AG20443 (cell line): ENCODE measurements at places on chromosomes 2 and 18.

GRCh38 chr18:56108478-56109367, 520.7 kb upstream of the TCF4 start:
- DNase-seq: no peak

- no peak for DNase-seq
Measured at GRCh38 chr2:125398738-125399524, 1257.0 kb upstream of the GYPC start.

- no peak for DNase-seq
Measured at GRCh38 chr2:48312126-48312525, 217.8 kb upstream of the STON1 start.

GRCh38 chr2:37766106-37766505, 94.7 kb upstream of the CDC42EP3 start:
- no peak for DNase-seq

- DNase-seq: no peak
Measured at GRCh38 chr2:128550389-128550788, 231.7 kb upstream of the HS6ST1 start.

DNA sequence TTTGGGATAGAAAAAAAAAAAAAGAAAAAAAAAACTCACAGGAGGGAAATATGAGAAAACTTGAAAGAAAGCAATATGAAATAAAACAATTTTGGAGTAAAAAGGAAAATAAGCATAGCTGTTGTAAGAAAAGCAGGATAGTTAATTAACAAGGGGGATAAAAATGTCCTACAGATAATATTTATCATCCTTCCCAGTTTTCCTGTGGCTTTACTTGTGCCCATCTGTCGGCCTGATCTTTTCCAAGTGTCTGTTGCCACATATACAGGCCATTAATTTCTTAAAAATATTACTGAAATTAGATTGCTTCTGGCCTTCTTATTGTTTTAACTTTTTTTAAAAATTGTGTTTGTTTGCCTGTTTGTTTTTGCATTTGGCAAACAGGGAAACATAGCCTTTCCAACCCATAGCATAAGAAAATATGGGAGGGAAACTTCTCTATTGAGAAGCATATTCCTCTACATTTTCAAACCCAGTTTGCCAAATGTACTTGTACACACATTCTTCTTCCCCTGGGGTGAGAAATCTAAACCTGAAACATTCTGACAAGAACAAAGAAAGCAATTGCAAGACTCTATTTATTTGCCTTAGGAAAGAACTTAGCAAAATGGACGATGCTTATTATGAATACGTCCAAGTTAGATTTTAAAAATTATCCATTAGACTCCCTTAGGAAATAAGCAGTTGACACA, 272.3 kb downstream of the CDH20 start:
- DNase-seq: no peak

DNA sequence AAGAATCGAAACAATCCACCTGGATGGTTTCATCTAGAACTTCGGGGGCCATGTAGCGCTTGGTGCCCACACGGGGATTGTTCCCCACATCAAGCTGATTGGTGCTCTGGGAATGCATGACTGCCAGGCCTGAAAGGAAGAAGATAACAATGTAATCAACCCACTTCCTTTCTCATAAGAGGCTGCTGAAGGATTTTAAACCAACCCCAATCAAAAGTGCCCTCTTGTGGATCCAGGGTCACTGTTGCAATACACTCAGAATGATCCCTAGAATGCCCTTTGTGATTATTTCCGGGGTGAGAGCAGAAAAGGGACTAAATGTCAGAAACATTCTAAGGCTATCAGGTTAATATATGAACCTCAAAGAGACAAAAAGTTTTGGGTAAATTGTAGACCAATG, 115.2 kb downstream of the ACVR1 start:
- DNase-seq: no peak

- no peak for DNase-seq
Measured at GRCh38 chr2:99818842-99819241, 323.5 kb downstream of the AFF3 start.

DNA sequence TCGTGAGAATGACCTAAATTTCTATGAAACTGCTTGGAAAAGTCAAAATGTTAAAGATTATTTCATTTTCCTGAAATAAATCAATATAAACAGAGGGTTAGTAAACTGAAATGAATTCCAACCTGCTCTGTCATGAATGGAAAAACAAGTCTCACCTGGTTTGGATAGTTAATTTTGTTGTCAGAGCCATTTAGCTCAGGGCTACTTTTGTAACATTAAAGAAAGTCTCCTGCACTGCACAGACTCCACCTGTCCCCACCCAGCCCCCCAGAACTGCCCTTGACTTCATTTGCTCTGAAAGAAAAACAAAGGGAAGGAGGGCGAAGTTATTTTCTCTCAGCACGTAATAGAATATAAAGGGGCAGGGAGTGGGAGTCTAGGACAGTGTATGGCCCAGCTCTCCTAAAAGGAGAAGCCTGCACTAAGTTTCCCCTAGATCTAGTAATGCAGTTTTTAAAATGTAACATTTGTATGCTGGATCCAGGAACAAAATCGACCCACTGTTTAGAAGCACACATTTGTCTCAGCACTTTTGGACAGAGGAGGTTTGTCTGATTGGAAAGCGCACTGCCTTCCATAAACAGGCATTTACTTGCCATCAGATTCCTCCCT, 54.2 kb upstream of the ACSL3 start:
- no peak for DNase-seq

GRCh38 chr2:96264656-96265348, 995 bp downstream of the TMEM127 start:
- DNase-seq: peak; percentile 26

DNA sequence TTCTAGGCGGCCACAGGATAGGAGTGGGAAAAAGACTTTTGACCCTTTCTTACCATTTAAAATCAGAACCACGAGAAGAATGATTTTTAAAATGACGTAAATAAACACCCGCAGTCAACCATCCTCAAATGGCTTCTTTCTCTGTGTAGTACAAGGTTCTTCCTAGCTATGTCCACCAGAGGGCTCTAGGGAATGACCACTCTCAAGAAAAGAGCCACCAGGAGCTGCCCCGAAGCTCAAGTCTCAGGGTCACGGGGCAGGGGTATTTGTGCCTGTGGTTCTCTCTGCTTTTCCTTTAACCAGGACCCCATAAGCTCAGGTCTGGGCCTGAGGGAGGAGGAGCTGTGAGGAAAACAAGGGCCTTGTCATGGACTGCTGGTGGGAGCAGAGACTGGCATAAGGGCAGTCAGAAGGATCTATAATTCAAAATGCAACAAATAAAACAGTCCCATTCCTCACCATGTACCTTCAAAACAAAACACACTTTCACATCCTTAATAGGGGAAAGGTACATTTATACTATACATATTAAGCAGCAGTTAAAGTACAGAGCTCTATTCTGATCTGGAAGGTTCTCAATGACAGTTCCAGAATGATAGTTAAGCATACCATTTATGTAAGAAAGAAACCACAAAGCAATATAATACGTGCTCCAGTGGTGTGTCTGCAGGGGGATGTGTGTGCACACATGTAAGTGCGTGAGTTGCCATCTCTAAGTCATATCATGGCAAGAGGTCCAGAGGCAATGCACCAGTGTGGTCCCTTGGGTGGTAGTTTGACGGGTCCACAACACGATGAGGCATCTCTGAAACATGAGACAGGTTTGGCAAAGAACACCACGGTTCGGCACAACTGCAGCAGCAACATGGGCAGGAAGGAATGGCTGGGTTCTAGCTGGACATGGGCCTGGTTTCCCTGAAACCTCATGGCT, 18.6 kb downstream of the LYPD1 start:
- peak; percentile 60 for DNase-seq

DNA sequence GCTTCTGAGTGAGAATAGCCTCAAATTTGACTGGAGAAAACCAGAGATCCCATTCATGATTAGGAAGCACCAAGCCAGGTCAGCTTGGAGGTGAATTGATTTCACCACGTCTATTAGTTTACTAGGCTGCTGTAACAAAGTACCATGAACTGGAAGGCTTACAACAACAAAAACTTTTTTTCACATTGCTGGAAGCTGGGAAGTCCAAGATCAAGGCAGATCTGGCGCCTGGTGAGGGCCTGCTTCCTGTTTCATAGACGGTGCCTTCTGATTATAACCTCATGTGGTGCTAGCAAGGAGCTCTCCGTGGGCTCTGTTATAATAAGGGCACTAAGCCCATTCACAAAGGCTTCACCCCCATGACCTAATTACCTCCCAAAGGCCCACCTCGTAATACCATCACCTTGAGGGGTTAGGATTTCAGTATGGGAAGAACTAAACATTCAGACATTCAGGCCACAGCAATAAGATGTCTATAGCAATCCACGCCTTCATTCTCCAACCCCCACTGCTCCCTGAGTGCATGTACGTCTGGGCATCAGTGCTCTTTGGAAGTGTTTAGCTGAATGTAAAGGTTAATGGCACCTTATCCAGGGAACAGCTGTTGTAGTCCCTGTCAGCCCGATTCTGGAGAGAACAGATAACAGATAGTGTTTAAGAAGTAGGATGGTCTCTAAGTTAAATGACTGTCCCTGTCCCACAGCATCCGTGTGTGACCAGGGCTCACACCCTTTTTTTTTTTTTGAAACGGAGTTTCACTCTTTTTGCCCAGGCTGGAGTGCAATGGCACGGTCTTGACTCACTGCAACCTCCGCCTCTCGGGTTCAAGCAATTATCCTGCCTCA, 89.2 kb downstream of the SOCS6 start:
- no peak for DNase-seq

- no peak for DNase-seq
Measured at GRCh38 chr2:235523486-235524150, 29.8 kb downstream of the AGAP1 start.

DNA sequence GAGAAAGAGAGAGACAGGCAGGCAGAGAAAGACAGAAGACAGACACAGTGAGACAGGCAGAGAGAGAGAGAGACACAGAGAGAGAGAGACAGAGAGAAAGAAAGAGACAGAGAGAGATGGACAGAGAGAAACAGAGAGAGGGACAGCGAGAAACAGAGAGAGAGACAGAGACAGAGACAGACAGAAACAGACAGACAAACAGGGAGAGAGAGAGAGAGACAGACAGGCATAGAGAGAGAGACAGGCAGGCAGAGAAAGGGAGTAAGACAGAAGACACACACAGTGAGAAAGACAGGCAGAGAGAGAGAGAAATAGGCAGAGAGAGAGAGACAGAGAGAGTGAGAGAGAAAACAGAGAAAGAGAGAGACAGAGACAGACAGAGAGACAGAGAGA, 105.3 kb upstream of the ANKRD30BL start:
- no peak for DNase-seq

DNA sequence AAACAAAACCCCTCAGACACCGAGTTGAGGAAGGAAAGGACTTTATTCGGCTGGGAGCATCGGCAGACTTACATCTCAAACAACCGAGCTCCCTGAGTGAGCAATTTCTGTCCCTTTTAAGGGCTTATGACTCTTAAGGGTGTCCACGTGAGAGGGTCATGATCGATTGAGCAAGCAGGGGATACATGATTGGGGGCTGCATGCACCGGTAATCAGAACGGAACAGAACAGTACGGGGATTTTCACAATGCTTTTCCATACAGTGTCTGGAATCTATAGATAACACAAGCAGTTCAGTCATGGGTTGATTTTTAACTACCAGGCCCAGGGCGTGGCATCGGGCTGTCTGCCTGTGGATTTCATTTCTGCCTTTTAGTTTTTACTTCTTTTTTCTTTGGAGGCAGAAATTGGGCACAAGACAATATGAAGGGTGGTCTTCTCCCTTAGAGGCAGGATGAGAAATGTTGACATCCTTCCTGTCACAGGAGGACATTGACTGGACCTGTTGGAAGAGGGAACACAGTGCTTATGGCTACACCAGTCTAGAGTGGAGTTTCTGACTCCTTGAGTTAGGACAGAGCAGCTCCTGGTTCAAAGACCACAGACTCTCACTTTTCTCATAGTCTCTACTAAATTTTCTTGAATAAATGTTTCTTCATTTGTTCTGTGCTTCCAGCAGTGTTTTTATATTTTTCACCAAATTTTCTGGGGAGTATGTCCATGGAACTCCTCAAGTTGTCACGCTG, 35.8 kb downstream of the SPOPL start:
- DNase-seq: no peak
